B cell (primary cell): ENCODE measurements at places on chromosomes 2 and 18. TPM values are rescaled to one million over a fixed set of nuclear protein-coding genes. Genes with fewer than 3 reads are reported as not detected.

Gene OR6B2
- not detected in 2 replicates for total RNA-seq

Gene TMEM182
- 5.0 and 6.5 TPM in 2 replicates for total RNA-seq

DNA sequence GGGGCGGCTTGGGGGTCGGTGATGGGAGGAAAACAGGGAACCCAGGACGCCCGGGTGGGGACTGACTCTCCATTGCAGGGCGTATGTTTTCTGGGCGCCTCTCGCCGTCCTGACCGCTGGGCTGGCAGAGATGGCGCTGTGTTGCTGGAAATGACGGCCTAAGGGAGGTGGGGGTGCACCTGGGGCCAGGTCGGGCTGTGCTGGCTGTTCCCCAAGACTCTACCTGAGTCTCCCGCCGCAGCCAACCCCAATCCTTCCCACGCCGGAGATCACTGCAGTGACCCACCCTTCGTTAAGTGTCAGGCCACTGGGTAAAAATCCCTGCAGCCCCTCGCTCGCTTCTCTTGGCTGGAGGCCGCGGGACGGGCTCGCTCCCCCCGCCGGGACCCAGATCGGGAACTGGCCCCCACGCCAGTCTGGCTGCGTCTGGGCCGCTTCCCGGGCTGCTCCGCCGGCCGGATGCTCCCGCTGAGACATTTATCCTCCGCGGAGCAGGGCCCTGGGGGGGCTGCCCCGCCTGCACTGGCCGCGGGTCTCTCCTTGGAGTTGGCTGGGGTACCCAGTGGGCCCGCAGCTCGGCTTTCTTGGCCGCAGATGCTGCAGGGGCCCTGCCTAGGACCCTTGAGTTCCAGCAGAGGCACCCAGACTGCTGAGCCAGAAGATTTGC lies 7.8 kb upstream of the ARMC9 start:
- DNase-seq = no peak

DNA sequence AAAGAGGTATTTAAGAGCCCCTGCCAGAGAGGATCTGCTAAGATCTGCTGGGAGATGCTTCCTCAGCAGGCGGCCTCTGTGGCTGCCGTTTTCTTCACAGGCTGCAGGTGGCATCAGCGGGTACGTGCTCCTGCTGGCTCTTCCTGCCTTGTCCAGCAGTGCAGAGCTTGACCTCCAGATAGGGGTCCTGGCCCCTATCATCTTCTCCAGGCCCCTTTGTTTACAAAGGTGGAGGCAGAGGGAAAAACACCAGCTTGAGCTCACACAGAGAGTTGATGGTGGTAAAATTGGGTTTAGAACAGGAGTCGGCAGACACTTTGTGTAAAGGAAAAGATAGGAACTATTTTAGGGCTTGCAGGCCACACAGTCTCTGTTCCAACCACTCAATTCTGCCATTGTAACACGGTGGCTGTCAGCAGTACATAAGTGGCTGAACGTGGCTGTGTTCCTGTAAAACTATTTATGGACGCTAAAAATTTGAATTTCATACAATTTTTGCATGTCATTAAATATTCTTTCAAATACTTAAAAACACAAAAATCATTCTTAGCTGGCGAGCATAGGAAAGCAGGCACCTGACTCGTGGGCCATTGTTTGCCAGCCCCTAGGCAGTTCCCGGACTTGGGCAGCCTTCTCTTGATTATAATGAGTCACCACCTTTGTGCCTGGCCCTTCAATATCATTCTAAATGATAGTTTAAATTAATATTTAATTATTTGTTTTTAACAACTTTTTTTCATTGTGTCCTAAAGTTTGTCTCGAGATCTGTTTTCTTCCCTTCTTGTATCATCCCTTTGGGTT lies 98.2 kb upstream of the B3GNT7 start:
- DNase-seq = peak; percentile 68
